Uterus (tissue), 4 donors: ENCODE measurements at places on chromosomes 1 and 21. TPM values are rescaled to one million over a fixed set of nuclear protein-coding genes. Genes with fewer than 3 reads are reported as not detected.

The TMEM82 gene
- not detected for total RNA-seq

The E2F2 gene
- total RNA-seq, result not detected

GRCh38 chr21:34857122-34857713 is 188.4 kb downstream of the CLIC6 start:
- H3K36me3 ChIP-seq, result no peaks in the 10 kb centered on the region
- DNase-seq, result no peak
- H3K4me3 ChIP-seq, result no peak overlapping the region
- H3K27me3 ChIP-seq, result no peaks in the 10 kb centered on the region

- H3K27me3 ChIP-seq, result no peaks in the 10 kb centered on the region
- no peaks in the 10 kb centered on the region for H3K4me1 ChIP-seq
- no peak for DNase-seq
- no peaks in the 10 kb centered on the region for H3K36me3 ChIP-seq
- no peak overlapping the region for H3K27ac ChIP-seq
Measured at GRCh38 chr1:55244476-55245099, 29.4 kb upstream of the USP24 start.

- DNase-seq, result no peak
- peaks cover 8% of the 10 kb centered on the region for H3K4me1 ChIP-seq
- no peaks in the 10 kb centered on the region for H3K36me3 ChIP-seq
- peak overlapping the region; percentile 93 for H3K4me3 ChIP-seq
- peak overlapping the region; percentile 92 for H3K27ac ChIP-seq
- no peaks in the 10 kb centered on the region for H3K27me3 ChIP-seq
Measured at GRCh38 chr1:37858931-37859506, 373 bp downstream of the MTF1 start.
